ENCODE measurements at places on chromosomes 2 and 18.

- DNase-seq: no peak
Measured at GRCh38 chr18:58805467-58806187, 59.0 kb upstream of the ZNF532 start.

DNA sequence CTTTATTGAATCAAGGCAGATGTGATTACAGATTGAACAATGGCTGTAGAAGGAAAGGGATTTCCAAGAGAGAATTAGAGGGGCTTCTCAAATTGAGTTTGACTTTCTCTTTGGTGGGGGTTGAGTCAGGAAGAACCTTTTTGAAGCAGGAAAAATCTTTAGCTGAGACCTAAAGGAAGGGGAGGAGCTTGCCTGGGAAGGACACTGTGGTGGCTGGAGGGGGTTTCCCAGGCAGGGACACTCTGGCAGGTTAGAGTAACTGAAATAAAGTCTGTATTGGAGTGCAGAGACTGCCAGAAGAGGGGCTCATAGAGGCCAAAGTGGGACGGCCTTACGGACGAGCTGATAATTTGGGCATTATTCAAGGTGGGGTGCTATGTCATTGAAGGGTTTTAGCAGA, 69.3 kb downstream of the NEDD4L start:
- no peak for DNase-seq

- no peak for DNase-seq
Measured at GRCh38 chr2:48198371-48198770, 292.1 kb upstream of the FBXO11 start.

- peak; percentile 63 for DNase-seq
Measured at GRCh38 chr2:41869542-41870264, 178.1 kb upstream of the PKDCC start.

- peak; percentile 7 for DNase-seq
Measured at GRCh38 chr2:153287109-153287801, 191.3 kb downstream of the RPRM start.

DNA sequence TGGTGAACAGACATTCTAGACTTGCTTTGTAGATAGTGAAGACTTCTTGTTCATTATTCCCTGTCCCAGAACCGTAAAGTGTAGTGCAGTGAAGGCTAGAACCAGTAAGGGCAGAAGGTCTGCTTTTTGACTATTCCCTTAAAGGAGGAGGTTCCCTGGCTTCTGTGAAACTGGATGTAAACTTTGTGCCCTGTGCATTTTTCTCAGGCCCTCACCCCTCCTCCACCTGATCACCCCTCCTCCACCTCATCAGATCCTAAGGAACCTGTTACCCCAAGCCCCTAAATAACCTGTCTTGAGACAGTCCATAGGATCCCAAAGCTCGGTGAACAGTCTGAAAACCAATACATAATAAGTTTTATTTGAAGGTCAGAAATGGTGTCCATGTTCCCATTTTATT, 33.7 kb downstream of the SFT2D3 start:
- DNase-seq: no peak

DNA sequence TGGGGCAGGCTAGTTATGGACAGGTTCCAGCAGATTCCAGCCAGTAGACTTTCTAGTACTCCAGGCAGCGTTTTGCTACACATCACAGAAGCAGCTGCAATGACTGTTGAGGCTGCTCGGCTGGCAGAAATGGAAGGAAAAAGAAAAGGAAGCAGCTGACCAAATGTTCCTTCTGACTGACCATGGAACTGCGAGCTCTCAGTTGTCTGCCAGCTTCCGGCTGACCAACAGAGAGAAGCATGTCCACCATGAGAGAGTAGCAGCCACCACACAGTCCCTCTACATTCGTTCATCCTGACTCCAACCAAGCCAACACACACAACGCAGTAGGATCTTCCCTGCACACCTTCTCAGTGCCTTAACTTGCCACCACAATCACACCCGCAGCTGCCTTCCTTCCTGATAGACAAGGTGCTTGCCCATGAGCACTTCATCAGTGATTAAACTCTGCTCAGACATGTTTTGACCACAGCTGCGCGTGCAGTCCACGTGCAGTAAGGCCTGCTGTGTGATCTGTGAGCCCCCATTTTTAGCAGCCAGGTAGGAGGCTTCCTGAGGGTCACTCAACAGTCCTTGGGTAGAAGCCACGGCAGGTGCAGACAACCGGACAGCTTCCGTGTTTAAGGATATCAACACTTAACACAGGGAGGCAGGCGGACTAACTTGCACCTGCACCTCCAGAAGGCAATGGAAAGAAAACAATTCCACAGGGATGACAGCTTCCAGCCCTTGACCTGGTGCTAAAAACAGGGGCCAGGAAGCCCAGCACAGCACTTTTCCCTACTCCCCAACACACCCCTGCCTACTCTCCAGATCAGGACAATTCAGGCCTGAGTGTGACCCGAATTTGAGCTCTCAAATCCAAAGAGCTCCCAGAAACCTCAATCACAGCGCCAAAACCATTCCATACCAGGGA, 996 bp downstream of the TGFBRAP1 start:
- peak; percentile 19 for DNase-seq

GRCh38 chr18:23859466-23860336, 154.9 kb upstream of the TTC39C start:
- no peak for DNase-seq

DNA sequence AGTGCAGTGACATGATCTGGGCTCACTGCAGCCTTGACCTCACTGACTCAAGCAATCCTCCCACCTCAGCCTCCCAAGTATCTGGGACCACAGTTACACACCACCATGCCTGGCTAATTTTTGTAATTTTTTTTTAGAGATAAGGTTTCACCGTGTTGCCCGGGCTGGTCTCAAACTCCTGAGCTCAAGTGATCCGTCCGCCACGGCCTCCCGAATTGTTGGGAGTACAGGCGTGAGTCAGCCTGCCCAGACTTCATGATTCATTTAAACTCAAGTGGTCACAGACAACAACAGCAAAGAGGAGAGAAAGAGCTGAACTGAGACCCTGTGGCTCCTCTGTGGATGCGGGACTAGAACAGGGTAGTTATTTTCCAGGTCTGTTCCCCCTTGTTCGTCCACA, 83.0 kb downstream of the TSHZ1 start:
- no peak for DNase-seq

DNA sequence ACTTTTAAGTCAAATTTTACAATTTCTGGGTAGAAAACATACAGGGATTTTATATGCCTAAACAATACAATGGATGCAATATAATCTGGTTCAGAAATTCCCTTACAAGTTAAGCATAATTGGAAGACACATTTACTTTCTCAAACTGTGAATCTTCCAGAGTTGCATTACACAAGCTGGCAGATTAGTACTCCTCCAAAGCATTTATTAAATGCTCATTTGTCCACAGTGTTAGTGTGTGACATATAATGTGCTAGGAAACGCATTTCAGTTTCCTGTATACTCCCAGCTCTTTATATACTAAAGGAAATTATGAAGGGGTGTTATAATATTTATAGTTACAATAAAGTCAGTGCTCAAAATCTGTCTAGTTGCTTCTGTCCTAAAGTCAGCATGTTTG, 239.0 kb upstream of the FIGN start:
- no peak for DNase-seq

- no peak for DNase-seq
Measured at GRCh38 chr2:146414456-146414855, 1430.4 kb upstream of the ACVR2A start.

- no peak for DNase-seq
Measured at GRCh38 chr18:48580782-48581181, 42.0 kb downstream of the CTIF start.

GRCh38 chr2:9114458-9114857, 92.2 kb upstream of the ASAP2 start:
- no peak for DNase-seq

DNA sequence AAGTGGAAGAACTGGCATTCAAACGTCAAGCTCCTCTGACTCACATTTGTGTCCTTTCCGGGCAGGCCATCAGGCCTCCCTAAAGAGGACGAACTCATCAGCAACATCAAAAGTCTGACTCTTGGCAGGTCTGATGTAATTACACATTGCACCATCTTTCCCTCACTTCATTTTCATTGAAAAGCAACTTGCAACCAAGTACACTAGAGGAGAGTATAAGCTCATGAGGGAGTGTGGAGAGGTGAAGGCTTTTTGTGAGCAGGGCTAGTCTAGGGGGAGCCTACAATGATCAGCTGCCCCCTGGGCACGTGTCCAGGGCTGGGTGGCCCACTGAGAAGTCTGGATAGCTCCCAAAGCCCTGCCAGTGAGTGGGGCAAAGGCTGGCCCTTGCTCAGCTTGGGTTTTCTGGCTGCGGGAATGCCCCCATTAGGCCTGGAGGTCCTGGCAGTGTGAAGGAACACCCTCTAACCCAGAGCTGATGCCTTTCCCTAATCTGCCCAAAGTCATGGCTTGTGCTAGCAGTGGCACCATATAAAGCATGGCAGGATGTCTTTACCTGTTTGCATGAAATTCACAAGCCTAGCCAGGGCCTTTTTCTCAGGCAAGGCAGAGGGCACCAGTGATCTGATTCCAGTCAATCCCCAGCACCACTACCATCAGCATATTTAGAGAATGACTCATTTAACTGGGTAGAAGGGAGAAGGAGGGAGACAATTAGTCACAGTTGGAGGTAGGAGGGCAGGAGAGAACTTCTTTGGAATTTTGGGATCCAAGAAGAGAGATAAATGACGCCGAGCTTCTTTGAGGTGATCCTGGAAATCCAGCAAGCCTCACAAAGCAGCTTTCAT, 8.5 kb upstream of the DAW1 start:
- DNase-seq: no peak

GRCh38 chr18:37636831-37637477, 71.4 kb upstream of the CELF4 start:
- no peak for DNase-seq

DNA sequence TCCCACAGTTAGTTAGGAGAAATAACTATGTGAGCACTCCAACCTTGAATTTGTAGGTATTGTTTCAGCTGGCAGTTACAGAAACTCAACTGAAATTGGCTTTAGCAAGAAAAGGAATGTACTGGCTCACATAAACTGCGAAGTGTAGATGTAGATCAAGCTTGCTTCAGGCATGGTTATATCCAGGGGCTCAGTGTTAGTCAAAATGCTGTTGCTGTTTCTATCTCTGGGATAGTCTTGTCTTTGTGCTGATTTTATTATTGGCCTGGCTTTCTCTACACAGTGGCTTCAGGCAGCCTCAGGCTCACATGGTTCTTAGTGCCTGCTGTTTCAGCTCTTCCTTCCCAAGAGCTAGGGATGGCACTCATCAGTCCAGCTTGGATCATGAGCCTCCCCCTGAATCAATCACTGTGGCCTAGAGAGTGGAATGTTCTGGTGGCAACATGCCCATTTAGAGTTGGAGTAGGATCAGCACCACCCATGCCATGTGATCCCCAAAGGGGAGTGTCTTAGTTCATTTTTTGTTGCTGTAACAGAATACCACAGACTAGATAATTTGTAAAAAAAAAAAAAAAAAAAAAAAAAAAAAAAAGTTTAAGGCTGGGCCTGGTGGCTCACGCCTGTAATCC, 69.1 kb upstream of the FOXI3 start:
- no peak for DNase-seq

GRCh38 chr2:183123959-183124221, 353 bp upstream of the NUP35 start:
- no peak for DNase-seq

- DNase-seq: no peak
Measured at GRCh38 chr2:119474371-119475224, 42.9 kb downstream of the TMEM37 start.

DNA sequence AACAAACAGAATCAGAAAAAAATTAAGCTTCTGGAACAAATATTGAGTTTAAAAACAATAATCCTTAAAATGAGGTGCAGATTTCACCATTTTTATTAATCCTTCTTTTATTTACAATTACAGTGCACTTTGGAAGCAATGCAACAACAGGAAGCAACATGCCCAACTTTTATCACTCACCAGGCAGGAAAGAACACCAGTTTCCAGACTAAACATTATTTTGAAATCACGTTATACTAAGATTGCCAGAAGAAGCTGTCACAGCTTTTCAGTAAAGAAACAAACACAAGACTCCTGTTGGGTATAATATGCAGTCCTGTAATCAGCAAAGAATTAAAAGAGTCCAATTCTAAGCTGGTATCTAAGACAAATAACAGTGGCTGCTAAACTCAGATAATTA, 137.9 kb upstream of the ZC3H15 start:
- no peak for DNase-seq

DNA sequence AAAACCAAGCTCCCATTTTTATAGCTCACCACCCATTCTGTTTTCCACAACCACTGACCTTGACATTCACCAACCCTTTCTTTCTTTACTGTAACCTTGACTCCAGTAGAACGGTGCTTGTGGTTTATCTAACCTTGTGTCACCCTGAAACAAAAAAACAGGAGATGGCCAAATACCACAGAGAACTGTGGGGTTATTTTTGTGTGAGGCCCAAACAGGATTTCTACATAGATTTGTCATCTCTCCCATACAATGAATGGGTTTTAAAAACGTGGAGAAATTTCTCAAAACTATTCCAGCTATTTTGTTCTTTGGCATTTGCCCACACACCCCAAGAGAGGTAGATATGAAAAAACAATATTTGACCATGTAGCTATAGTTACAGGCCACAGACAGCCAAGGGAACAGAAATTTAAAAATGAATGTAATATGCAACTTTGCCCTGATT, 231.3 kb upstream of the TANK start:
- DNase-seq: no peak

- no peak for DNase-seq
Measured at GRCh38 chr18:24814521-24814920, 354.1 kb downstream of the HRH4 start.

DNA sequence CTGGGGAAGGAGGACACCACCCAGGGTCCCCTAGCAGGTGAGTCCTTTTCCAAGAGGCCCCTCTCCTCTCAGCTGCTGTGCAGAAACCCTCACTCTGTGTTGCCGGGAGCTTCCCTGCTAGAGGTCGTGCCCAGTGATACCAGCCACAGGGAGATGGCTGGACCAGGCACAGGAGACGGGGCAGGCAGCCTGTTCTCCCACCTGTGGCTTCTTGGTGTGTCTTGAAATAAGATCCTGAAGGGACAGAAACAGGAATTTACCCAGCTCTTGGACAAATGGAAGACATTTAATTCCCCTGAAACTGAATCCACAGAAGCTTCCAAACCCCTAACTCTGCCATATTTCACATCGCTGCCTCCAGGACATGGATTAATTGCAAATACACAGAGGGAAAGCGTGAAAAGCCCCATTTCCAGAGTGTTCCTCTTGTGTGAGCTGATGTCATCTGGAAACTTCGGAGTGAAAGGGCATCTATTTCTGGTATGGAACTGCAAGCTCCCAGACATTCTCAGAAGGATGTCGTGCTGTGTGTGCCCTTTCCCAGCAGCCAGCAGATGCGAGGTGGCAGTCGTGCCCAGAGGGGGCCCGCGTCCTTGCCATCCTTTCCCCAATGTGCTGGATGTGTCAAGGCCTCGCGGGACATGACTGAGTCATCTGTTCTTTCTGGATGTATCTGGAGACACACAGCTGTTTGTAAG, 177.7 kb downstream of the SEPTIN10 start:
- no peak for DNase-seq
